Activated CD4-positive, alpha-beta T cell treated with anti-CD3 and anti-CD28 coated beads, Interleukin-2, amount 10 ng/mL, durations not matched to agents 7 days and 5 days (primary cell): ENCODE measurements at places on chromosomes 7 and 10.

GRCh38 chr10:121845044-121845784 is 82.6 kb downstream of the ATE1 start:
- DNase-seq, result no peak

DNA sequence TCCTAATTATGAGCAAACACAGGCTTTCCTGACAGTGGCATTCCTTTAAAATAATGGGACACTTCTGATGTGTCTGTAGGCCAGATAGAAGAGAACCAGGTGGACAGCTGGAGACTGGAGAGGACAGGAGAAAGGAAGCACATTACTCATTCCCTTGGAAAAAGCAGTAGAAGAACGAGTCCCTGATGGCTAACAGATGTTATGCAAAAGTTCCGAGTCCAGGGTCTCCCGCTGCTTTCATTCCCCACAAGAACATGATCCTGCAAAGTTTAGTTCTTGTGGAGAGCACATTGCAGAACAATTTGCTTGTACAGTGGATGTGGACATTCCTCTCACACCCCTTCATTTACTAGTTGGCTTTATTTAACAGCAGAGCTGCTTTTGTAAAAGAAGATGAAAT is 137.6 kb downstream of the GPAM start:
- no peak for DNase-seq

GRCh38 chr10:86813101-86813500 is 56.7 kb downstream of the BMPR1A start:
- DNase-seq, result no peak

GRCh38 chr7:25662841-25663800 is 434.8 kb upstream of the NPVF start:
- DNase-seq, result no peak

DNA sequence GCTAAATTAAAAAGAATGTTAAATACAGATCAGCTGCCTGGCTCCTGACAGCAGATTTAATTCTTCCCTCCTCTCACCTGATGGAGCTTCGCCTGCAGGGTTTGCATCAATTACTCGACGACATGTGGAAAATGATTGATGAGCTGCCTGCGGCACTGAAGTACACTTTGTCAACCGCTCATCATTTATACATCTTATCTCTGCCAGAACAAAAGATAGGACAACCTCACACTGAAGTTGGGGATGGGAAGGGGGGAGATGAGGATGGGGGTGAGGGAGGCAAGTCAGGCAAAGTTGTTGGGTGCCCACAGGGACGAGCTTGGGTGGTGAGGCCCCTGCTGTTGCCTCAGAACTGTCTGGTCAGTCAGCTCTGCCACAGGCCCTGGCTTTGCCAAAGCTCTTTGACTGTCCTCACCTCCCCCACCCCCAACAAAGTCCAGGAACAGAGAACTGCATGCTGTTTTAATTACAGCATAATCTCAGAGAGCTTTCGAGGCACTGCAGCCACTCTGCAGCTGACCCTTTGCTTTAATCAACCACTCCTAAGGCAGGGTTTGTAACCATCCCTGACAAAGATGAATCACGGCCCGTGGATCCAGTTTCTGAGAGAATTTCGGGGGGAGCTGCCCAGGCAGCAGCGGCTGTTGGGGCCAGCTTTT is 702.3 kb downstream of the LRMDA start:
- DNase-seq, result no peak
